Esophagus squamous epithelium (tissue), 5 donors: ENCODE measurements at places on chromosomes 12 and 14. TPM values are rescaled to one million over a fixed set of nuclear protein-coding genes. Genes with fewer than 3 reads are reported as not detected.

Gene GPR162
- total RNA-seq: not detected

Gene PLEKHG7
- not detected for total RNA-seq

Gene TMPRSS12
- total RNA-seq: not detected

- H3K27ac ChIP-seq: no peak overlapping the region
- no peak overlapping the region for H3K4me3 ChIP-seq
- H3K36me3 ChIP-seq: peaks cover 80% of the 10 kb centered on the region
- DNase-seq: no peak
- no peaks in the 10 kb centered on the region for H3K27me3 ChIP-seq
Observed at GRCh38 chr14:24185026-24185425, 3.6 kb downstream of the IPO4 start.

- DNase-seq: no peak
- H3K36me3 ChIP-seq: no peaks in the 10 kb centered on the region
- H3K4me1 ChIP-seq: no peaks in the 10 kb centered on the region
- H3K27me3 ChIP-seq: no peaks in the 10 kb centered on the region
Observed at GRCh38 chr12:121495746-121496145, 85.1 kb downstream of the KDM2B start.

- H3K27me3 ChIP-seq: peaks cover 87% of the 10 kb centered on the region
- H3K27ac ChIP-seq: peak within 1 kb of the TSS; percentile 86
Observed at GRCh38 chr12:114684098-114684869, at the start of gene TBX3. Gene TBX3, minus strand, starts transcription at chr12:114684175. Its CDS starts 975 bp downstream, at chr12:114683200.

- H3K36me3 ChIP-seq: no peaks in the 10 kb centered on the region
- H3K27ac ChIP-seq: no peak overlapping the region
- peaks cover 25% of the 10 kb centered on the region for H3K4me1 ChIP-seq
- no peak for DNase-seq
- peaks cover 11% of the 10 kb centered on the region for H3K27me3 ChIP-seq
Observed at GRCh38 chr12:57765003-57765697, 1.7 kb downstream of the CYP27B1 start.

GRCh38 chr12:24398605-24399004 is 449.1 kb upstream of the SOX5 start:
- no peak overlapping the region for H3K27ac ChIP-seq
- H3K4me3 ChIP-seq: no peak overlapping the region
- no peaks in the 10 kb centered on the region for H3K36me3 ChIP-seq
- H3K4me1 ChIP-seq: peaks cover 3% of the 10 kb centered on the region
- H3K27me3 ChIP-seq: no peaks in the 10 kb centered on the region

DNA sequence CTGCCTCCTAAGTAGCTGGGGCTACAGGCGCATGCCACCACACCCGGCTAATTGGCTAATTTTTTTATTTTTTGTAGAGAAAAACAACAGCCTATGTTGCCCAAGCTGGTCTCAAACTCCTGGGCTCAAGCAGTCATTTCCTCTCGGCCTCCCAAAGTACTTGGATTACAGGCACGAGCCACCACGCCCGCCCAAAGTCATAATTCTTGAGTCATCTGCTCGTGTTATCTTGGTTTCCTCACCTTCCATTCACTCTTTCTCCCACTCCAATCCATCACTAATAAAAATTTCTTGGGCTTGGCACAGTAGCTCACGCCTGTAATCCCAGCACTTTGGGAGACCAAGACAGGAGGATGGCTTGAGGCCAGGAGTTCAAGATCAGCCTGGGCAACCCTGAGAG is 32.0 kb downstream of the ITGA7 start:
- no peaks in the 10 kb centered on the region for H3K36me3 ChIP-seq
- H3K27me3 ChIP-seq: no peaks in the 10 kb centered on the region
- H3K4me3 ChIP-seq: no peak overlapping the region
- no peak for DNase-seq

GRCh38 chr12:50249464-50250182 is 33.7 kb downstream of the LIMA1 start:
- H3K4me1 ChIP-seq: peaks cover 61% of the 10 kb centered on the region
- peaks cover 5% of the 10 kb centered on the region for H3K36me3 ChIP-seq
- H3K4me3 ChIP-seq: no peak overlapping the region
- no peaks in the 10 kb centered on the region for H3K27me3 ChIP-seq
- DNase-seq: no peak

GRCh38 chr12:85036733-85037132 is 582 bp downstream of the LRRIQ1 start:
- no peak overlapping the region for H3K27ac ChIP-seq
- H3K36me3 ChIP-seq: no peaks in the 10 kb centered on the region
- DNase-seq: no peak
- no peaks in the 10 kb centered on the region for H3K4me1 ChIP-seq
